Stimulated activated CD8-positive, alpha-beta memory T cell treated with anti-CD3 and anti-CD28 coated beads, Interleukin-7, amount 100 ng/mL, for 48 hours (primary cell): ENCODE measurements at places on chromosomes 2 and 18.

DNA sequence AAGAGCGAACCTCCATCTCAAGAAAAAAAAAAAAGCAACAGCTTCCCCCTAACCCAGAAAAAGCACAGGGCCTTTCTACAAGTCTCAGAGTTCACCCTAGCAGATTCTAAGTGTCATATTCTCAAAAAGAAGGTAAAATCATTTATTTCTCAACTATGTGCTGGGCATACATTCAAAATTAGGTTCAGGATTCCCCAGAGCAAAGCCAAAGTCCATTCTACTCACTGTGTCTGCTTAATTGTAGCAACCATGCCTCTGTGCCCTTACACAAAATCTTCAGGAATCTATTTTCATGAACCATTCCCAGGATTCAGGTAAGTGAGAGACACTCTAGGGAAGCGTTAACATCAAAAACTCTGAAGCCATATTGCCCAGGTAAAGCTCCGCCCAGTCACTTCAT lies 40.0 kb downstream of the CPO start:
- DNase-seq = no peak

DNA sequence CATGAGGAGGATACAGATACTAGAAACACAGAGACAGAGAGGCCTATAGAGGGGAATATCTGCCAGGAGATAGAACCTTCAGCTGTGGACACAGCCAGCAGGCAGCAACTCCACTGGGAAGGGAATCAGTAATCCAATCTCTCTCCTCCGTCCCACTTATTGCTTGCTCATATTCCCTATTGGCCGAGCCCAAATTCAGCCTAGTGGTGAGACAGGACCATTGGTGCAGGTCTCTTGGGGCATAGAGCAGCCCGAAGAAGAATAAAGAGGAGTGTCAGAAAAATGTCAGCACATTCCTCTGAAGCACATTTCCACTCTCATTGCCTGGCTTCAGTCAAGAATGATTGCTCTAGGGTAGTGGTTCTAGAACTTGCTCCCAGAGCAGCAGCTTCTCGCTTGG lies 1091.5 kb upstream of the GYPC start:
- no peak for DNase-seq

DNA sequence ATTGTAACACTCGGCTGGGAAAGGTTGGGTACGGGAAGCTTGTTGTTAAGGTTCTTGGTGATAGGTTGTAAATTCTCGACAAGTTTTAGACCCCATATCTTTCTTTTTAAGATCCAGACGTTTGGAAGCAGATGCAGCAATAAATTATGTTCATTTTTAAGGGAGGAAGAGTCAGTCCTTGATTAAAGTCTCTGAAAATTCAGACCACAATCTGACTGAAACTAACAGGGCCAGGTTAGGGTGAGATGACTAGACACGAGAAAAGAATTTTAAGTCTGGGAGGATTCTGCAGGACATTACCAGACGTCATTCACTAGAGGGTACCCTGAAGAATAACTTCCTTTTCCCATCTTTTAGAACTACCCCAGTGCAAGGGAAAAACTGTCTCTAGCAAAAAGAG lies 16.1 kb downstream of the WIPF1 start:
- DNase-seq = no peak

DNA sequence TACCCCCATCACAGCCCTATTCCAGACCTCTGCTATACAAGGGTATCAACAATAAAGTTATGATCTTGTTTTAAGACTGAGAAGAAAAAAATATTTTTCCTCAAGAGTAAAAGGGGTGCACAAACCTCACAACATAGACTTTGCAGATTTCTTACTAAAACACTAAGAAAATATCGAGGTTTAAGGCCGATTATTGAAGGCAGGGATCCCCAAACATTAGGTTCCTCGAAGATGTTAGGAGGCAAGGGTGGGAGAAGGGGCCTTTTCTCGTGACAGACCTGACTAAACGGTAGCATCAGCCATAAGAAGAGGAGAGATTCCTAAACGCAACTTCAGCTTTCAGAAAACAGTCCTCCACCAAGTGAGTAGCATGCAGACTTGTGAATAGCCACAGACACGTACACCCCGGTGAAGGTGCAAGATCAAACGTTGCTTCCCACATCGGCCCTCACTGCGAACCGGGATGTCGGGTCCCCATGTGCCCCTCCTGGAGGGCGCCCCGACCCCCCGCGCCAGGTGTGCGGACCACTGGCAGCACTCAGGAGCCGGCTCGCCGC lies 678 bp downstream of the PIAS2 start:
- DNase-seq = no peak

DNA sequence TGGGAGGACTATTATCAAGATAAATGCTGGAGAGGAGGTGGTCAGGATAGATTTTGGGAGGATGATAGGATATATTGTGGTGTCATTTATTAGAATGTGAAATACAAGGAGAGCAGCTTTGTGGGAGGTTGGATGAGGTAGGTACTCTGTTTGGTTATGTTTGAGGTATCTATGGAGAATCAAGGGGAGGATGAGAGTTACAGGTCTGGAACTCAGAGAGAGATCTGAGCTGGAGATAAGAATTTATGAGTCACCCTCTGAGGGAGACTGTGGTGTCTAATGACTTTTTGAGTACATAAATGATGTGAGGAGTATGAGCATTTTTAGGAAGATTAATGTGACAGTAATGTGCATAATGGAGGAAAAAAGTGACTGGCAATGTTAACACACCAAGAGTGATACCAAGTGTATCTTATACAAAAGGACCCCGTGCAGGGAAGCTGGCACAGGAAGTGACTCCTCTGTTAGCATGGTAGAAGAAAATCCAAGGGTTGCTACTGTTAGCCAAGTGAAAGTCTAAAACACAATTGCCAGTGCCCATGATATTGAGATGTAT lies 48.2 kb downstream of the CRIM1 start:
- no peak for DNase-seq

- no peak for DNase-seq
These were observed 8.3 kb upstream of the RMC1 start for GRCh38 chr18:23494992-23495391.

DNA sequence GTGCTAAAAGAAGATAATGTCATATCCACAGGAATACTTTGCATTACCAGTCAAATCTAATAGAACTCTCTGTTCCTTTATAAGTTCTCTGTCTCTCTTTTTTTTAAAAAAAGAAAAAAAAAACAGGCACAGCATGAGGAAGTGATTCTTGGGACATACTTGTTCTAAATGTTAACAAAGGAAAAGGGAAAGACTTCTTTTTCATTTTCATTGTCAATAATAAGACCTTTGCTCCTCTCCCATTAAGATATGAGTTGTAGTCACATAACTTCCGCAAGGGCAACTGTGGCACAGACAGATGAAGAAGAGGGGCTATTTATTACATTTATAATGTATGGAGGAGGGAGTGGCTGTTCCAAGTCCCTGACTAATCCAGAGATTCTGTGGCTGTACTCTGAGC lies 4.7 kb downstream of the CD302 start:
- DNase-seq = no peak

- no peak for DNase-seq
These were observed 52.6 kb upstream of the NEMP2 start for GRCh38 chr2:190587106-190587505.

DNA sequence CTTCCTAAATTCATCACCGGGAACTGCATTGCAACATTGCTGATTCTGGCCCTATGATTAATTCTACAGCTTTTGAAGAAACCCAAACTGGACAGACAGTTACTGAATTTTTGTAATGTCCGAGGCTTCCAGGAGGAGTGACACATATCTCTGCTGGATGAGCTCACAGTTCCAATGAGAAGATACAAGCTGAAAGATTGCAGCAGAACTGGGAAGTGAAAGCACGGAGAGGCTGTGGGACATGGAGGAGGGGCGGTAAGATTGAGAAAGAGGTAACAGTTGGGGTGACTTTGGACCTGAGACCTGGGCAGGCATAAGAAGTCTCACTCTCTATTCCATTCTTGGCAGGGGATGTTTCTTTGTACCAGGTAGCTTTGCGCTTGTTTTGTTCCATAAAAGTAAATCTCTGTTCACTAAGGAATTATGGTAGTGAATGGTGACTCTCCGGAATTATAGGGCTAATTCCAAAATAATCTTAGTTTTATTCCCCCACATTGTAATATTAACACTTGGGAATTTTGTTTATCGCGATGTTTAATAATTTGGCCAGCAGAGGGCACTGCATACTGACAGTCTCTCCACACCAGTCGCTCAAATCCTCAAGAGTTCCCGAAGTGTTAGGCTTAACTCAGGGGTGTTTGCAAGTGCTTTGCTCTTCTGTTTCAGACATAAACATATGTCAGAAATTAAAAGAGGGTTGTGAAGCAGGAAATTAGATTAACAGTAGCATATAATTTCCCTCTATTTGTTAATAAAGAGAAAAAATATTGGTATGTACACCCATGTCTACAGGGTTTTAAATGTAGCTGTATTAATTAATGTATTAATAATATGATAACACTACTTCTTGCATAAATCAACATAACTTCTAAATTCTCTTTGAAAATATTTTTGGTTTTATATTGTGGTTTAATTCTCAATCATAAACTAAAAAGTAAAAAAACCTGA lies 201.4 kb downstream of the SOCS6 start:
- DNase-seq = no peak

GRCh38 chr2:163919717-163920116 lies 183.9 kb upstream of the FIGN start:
- DNase-seq = no peak

GRCh38 chr18:36247036-36247435 lies 50.5 kb upstream of the FHOD3 start:
- no peak for DNase-seq

GRCh38 chr2:61900281-61900680 lies 5.2 kb upstream of the COMMD1 start:
- DNase-seq = no peak

GRCh38 chr18:24398540-24398939 lies 916 bp upstream of the OSBPL1A start:
- no peak for DNase-seq

GRCh38 chr2:109674894-109675534 lies 60.9 kb downstream of the SOWAHC start:
- DNase-seq = no peak

DNA sequence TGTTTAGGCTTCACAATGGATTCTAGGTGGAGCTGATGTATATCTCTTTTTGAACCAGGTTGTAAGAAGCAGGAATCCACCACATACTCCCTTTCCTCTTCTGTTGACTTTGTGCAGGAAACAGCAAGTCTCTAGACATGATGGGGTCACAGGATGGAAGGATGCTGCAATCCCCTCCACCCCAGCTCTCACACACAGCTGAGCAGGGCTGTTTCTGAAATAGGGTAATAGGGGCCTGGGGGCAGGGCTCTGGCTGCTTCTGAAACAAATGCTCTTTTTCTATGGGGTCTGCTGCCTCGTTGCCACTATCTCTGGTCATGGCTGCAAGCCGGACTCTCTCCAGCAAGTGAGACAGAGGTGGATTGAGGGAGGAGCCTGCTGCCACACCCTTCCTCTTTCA lies 148.9 kb downstream of the SOX11 start:
- no peak for DNase-seq

DNA sequence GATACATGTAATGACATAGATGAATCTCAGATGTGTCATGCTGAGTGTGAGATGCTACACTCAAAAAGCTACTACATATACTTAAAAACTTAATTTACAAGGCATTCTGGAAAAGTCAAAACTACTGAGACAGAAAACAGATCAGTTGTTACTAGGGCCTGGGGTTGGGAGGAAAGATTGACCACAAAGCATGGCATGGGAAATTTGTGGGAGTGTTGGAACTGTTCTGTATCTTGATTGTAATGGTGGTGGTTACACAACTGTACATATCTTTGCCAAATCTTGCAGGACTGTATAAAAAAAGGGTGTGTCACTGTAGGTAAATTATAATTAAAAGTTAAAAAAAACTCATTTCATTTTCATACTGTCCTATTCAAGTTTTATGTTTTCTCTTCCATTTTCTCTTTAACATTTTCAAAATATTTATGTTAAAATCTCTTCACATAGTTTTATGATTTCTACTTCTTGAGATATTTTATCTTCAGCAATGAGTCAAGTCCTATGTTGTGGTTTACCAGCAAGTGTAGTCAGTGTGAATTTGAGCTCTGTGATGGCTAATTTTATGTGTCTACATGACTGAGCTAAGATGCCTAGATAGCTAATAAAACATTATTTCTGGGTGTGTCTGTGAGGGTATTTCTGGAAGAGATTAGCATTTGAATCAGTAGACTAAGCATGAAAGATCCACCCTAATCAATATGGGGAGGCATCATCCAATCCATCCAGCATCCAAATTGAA lies 58.6 kb upstream of the VRK2 start:
- no peak for DNase-seq

- no peak for DNase-seq
These were observed 17.3 kb downstream of the TWIST2 start for GRCh38 chr2:238865015-238865719.

GRCh38 chr18:58726671-58727070 lies 55.4 kb downstream of the MALT1 start:
- no peak for DNase-seq

DNA sequence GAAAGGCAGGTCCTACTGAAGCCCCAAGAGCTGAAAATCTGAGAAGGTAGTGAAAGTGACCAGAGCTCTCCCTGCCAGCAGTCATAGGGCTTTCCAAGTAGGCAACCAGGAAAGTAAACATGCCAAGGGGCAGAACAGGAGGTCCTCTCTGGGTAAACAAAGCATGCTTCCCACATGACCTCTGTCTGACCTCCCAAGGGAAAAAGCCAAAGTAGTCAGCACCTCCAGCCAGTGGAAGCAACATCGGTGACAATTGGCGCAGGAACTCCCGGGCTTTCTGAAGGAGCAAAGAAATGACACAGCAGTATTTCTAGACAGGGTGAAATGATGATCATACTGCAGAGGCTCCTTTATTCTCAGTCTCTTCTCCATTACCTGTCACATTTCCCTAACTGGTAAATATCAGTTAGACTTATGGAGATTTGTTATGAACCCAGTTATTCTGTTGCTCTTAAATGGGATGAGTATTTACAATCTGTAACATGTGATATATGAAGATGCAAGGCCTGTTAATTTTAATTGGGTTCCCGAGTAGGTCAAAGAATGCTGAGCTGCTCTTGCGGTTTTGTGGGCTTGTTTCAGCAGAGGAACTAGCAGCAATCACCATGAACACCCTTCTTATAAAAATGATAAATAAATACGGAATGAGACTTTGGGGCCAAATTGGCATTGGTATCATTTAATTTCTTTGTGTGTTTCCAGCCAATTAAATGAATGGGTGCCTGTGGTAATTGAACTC lies 321.0 kb downstream of the RND3 start:
- no peak for DNase-seq

DNA sequence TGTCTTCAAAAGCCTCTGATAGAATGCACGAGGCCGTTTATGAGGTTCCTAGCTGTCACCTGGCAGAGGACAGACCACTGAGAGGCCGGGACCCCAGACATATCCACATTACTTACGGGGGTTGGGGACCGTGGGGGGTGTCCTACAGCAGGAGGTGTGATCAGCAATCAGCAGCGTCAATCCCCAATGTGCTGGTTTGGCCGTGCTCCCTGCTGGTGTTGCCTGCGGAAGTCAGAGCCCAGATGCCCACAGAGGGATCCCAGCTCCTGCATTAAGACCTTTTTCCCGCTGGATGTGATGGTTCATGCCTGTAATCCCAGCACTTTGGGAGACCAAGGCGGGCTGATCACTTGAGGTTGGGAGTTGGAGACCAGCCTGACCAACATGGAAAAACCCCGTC lies 20.8 kb upstream of the SP5 start:
- DNase-seq = no peak

GRCh38 chr18:63799189-63799588 lies 24.0 kb downstream of the SERPINB7 start:
- no peak for DNase-seq
